Stimulated activated CD8-positive, alpha-beta memory T cell treated with anti-CD3 and anti-CD28 coated beads, Interleukin-4, amount 100 ng/mL, for 48 hours (primary cell): ENCODE measurements at places on chromosomes 3 and 15.

DNA sequence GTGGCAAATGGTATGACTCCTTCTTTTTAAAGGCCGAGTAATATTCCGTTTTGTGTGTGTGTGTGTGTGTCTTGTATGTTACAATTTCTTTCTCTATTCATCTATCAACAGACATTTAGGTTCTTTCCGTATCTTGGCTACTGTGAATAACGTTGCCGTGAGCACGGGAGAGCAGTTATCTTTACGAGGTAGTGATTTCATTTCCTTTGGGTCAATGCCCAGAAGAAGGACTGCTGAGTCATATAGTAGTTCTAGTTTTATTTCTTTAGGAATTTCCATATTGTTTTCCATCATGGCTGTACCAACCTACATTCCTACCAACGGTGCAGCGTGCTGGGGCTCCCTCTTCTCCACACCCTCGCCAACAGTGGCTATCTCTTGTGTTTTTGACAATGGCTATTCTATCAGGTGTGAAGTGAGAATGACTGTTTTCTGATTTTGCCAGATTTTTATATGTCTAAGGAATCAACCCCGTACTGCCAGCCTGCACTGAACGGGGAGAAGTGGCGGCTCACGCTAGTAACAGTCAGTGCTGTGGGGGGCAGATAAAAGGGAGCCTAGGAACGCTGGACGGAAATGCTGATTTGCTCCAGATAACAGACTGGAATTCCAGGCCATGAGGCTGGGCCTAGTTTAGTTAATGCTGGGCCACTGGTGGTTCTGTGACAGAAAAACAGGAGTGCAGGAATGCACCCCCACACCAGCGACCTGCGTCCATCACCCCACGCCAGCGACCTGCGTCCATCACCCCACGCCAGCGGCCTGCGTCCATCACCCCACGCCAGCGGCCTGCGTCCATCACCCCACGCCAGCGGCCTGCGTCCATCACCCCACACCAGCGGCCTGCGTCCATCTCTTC, 168.1 kb downstream of the XXYLT1 start:
- DNase-seq = no peak

DNA sequence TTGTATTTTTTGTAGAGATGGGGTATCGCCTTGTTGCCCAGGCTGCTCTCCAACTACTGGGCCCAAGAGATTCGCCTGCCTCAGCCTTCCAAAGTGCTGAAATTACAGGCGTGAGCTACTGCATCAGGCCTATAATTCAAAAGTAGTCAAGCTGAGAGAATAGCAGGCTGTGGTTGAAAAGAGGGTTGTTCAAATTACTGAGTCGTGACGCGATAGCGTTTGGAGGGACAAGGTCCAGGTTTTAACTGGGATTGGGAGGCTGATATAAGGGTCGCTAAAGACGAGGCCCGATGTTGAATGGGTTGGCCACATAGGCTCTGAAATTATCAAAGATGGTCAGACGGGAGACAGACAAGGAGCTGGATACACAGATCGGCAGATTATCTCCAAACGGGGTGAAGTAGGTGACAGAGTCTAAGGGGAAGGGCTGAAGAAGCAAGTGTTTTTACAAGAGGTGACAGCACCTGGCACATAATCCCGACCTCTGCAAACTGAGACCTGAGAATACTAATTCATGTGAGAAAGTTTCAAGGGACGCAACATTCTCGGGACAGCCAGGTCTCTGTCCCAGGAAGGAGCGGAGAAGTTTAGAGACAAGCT, 759 bp upstream of the ARID3B start:
- no peak for DNase-seq

DNA sequence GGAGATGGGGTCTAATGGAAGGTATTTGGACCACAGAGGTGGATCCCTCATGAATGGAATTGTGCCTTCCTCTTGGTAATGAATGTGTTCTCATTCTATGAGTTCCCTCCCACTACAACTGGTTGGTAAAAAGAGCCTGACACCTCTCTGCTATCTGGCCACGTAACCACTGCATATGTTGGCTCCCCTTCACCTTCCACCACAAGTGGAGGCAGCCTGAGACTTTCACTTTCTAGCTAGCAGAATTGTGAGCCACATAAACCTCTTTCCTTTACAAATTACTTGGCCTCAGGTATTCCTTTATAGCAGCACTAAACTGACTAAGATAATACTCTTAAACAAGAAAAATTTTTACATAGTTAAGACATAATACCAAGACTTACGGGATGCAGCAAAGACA, 155.3 kb downstream of the NR1I2 start:
- peak; percentile 59 for DNase-seq

GRCh38 chr3:66021731-66022131, 17.0 kb downstream of the MAGI1 start:
- no peak for DNase-seq

- DNase-seq = no peak
Measured at GRCh38 chr3:66392512-66392911, 108.3 kb downstream of the LRIG1 start.

DNA sequence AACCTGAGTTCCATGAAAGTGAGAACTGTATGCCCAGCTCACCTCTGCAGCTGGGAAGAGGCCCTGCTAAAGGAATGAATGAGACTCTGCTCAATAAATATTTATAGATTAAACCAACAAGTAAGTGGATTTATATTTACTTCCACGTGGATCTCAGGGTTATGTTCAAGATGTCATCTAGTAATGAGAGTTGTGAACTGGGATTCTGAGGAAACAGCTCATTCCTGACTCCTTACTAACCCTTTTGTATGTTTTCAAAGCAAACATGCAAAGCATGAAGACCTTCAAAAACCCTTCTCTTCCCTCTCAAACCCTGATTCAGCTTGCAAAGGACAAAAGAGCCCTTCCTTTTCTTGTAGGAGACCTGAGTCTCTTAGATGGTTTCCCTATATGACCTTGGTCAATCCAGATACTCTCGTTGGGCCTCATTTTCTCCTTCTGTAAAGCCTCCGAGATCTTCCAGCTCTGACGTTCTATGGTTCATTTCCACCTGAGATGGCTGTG, 53.4 kb downstream of the LSM3 start:
- no peak for DNase-seq

DNA sequence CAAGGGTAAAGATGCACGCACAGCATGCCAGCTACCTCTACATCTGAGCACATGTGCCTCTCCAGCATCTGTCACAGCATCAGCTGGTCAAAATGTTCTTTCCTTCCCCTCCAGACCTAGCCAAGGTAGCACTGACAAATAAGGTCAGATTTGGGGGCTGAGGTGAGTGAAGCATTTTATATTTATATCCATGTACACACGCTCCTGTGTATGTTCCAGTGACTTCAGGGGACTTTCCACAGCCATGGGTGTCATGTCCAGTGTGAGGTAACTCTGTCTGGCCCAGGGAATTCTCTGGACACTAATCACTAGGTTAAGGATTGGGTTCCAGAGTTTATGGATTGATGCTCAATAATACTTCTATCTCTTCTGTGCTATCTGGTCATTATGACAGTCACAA, 165.2 kb upstream of the TP63 start:
- DNase-seq = no peak

GRCh38 chr3:50418850-50419249, 59.5 kb upstream of the TMEM115 start:
- no peak for DNase-seq

DNA sequence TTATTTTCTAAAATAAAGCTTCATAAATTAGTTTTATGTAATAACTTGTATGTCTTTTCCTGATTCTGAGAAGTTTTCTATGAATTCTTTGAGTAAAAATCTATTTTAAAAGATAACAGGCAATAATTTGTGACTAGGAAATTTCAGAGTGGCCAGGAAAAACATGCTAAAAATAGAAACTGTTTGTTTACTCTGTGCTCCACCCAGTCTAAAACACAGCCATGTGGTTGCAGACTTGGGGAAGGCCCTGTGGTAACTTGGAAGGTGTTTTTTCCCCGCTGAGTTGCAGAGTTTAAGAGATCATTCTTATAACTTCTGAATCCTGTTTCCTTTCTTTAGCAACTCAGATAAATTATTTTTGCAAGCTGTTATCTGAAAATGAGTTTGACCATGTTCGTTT, 21.9 kb downstream of the PLCL2 start:
- no peak for DNase-seq

GRCh38 chr3:188264226-188265207, 110.6 kb downstream of the LPP start:
- DNase-seq = no peak

DNA sequence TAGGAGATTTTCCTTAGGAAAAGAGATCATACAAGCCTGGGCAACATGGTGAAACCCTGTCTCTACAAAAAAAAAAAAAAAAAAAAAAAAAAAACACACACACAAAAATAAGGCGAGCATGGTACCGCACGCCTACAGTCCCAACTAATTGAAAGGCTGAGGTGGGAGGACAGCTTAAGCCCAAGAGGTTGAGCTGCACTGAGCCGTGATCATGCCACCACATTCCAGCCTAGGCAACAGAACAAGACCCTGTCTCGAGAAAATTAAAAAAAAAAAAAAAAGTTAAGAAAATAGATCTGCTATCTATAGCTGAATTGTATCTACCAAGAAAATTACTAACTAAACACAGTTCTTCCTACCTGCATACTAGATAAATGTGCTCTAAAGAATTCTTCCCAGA, 7.1 kb downstream of the MSL2 start:
- DNase-seq = no peak

DNA sequence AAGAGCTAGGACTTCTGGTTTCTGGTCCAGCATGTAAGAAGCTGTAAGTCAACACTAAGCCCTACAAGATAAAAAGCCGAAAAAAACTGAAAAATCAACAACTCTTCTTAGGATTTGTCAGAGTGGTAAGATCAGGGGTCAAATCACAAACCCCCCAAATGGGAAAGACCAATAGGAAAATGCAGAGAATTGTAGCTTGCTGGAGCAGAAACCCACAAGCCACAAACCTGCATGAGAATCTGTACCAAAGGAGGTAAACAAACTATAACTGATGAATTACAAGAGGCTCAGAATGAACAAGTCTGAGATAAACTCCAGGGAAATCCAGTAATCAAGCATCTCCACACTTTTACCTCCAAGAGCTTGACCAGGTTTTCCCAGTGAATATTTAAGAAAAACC, 36.0 kb downstream of the RFX7 start:
- DNase-seq = no peak

- DNase-seq = no peak
Measured at GRCh38 chr3:33061782-33062181, 35.2 kb downstream of the GLB1 start.

DNA sequence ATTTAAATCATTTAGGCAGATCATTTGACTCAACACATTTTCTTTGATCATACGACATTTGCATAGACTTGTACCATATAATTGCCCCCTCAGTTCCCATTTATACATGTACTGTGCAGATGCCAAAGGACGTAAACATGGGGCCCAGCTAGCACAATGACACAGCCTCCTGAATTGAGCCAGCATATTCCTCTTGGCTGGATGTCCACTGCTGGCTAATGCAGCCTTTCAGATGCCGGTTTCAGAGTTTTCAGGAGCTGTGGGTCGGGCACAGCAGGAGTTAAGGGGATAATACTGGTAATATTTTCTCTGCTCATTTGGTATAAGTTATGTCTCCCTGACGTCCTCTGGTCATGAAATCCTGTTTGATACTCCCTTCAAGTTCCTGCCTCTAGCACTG, 39.4 kb downstream of the KAT2B start:
- no peak for DNase-seq

GRCh38 chr3:45214061-45214680, 11.9 kb downstream of the TMEM158 start:
- DNase-seq = no peak

GRCh38 chr15:92901995-92902394, 1.9 kb downstream of the CHD2 start:
- DNase-seq = no peak

GRCh38 chr3:45966950-45967640, 23.8 kb downstream of the CXCR6 start:
- no peak for DNase-seq

GRCh38 chr3:158159714-158160113, 49.8 kb downstream of the RSRC1 start:
- DNase-seq = no peak

GRCh38 chr3:64684715-64685261, 3.0 kb downstream of the ADAMTS9 start:
- no peak for DNase-seq

DNA sequence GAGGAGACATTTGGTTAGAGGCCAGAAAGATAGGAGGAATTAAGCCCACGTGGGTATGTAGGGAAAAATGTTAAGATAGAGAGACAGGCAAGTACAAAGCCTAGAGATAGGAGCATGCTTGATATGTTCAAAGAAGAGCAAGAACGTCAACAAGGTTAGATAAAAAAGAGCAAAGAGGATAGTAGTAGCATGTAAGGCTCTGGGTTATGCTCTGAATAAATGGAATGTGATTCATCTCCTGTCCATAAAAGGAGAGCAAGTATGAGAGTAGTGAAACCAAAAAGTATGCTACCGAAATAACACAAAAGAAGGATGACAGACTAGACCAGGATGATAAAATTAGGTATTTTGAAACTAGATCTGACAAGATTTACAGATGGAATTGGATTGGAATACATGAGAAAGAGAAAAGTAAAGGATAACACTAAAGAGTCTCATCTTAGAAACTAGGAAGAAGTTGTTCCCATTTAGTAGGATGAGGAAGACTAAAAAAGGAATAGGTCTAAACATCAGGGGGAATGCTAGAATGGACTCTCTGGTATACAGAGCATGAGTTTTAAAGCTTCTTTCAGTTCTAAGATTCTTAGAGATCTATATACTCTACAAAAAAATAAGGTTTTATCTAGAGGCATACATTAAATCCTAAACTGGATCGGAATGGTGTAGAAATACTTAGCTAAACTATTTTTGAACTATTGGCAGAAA, 59.1 kb downstream of the TRPM7 start:
- DNase-seq = no peak

GRCh38 chr15:62753518-62754221, 288.9 kb upstream of the TPM1 start:
- no peak for DNase-seq

- DNase-seq = no peak
Measured at GRCh38 chr15:64665179-64665578, 110.2 kb downstream of the RBPMS2 start.

- DNase-seq = no peak
Measured at GRCh38 chr3:113728661-113729060, 17.4 kb downstream of the NAA50 start.

- DNase-seq = no peak
Measured at GRCh38 chr15:97708252-97708651, 252.3 kb upstream of the ARRDC4 start.

GRCh38 chr3:24160424-24161095, 215.5 kb downstream of the NR1D2 start:
- DNase-seq = no peak

GRCh38 chr15:74314795-74315438, 52.5 kb downstream of the CYP11A1 start:
- peak; percentile 69 for DNase-seq

GRCh38 chr3:117217355-117217754, 507.8 kb downstream of the TUSC7 start:
- DNase-seq = no peak

- DNase-seq = no peak
Measured at GRCh38 chr3:194570235-194570634, 63.0 kb downstream of the TMEM44 start.
